ENCODE measurements at places on chromosomes 3 and 15.
A peak's percentile ranks its signal among the peaks of the same experiment; 100 is the strongest.

DNA sequence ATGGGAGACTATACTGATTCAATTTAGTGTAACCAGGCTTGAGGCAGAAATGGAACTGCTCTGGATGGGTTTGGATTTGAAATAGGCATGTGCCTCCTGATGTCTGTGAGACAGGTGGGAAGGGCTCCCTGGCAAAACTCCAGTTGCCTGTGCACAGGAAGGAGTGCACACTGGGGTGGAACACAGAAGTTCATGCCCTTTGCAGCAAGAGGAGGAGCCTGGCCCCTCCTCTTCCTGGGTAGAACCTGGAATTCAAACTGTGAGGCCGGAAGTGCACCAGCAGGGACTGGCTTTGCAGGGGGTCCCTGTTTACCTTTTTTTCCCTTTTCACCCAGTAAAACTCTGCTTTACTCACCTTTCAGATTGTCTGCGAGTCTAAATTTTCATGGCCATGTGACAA is 99.9 kb downstream of the GMPS start:
- no peak for DNase-seq

- DNase-seq, result no peak
Observed at GRCh38 chr3:48595526-48596121, 495 bp upstream of the COL7A1 start.

DNA sequence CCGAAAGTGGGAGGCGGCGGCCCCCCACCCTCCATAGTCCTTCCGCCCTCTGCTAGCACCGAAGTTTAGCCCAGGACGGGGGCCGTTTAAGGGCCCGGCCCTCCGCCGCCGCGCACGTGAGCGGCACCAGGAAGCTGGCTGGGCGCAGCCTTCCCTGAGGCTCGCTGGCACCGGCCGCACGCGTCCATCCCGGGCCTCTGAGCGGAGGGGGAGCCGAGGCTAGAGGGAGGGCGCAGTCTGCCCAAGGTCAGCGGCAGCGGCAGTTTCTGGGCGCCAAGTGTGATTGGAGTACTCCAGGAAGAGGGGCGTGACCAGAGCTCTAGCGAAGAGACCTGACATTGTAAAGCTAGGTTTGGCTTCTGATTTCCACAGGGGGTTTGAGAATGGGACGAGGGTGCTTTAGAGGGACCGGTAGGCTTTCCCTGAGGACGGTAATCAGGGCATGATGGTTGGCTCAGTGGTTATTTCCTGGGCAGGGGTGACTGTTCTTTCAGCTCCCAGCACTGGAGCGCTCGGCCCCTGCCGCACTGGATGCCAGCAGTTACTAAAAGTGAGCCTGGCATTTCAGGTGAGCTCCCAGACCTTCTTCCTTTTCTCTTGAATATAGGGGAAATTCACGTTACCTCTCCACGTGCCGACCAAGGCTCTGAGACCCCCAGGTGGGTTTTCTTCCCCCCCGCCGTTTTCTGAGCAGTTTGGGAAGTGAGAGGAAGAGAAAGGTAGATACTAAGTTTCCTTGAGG is 853 bp downstream of the TEX264 start:
- DNase-seq, result peak; percentile 78

GRCh38 chr15:69606921-69607500 is 154.4 kb downstream of the RPLP1 start:
- no peak for DNase-seq

DNA sequence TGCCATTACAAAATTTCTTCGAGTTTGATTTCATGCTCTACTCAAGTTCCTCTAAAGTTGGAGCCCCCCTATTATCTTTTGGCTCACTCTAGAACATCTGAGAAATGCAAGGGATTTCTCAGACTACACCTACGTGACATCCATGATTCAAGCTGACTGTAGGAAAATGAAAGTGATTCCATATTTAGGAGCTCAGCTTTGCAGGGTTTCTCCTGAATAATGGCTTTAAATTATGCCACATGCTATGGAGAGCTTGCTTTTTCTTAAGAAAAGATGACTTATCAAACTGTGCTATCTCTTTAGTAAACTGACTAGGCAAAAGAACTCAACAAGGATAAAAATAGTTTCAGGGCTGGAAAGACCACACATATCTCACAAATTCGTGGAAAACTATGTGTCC is 292.1 kb downstream of the LSAMP start:
- no peak for DNase-seq

- DNase-seq, result no peak
Observed at GRCh38 chr3:138835397-138835757, 649 bp upstream of the PIK3CB start.

DNA sequence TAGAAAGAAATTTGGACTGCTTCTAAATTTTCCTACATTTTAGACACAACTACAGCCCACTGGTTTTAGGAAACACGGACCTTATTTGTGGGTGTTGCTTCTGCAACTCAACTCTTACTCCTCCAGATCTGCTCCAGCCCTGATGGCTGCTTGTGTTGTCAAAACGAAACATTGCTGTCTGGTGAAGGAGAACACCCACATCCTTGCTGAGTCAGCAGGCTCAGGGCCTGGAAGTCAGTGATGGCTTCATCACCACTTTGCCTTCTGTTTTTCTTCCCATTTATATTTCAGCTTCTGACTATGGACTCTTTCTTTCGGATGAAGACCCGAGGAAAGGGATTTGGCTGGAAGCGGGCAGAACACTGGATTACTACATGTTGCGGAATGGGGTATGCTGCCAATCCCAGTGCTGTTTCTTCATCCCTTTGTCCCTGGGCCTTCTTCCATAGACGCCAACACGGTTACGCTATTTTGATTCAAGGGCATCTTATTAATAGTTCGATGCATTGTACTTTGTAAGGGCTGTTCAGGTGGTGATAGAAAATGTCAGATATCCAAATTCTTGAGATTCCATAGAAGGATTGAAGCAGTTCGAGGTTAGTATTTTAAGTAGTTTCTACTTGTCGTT is 392.6 kb upstream of the TPM1 start:
- DNase-seq, result peak; percentile 58

DNA sequence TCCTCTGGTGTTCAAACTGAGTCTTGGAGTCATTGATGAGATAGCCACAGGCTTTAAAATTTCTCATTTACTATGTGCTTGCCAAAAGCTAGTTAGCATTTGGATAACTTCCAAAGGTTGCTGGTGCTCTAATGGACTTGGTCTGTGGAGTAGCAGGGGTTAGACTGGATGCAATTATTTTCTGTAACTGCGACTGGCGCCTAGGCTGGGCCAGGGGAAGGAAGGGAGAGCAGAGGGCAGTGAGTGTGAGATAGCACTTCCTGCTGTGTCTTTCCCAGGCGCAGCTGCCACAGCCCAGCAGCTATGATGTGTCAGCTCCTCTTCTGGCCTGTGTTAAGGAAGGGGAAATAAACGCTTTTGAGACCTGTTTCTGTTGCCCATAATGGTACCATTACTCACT is 98.6 kb downstream of the MYRIP start:
- DNase-seq, result no peak

DNA sequence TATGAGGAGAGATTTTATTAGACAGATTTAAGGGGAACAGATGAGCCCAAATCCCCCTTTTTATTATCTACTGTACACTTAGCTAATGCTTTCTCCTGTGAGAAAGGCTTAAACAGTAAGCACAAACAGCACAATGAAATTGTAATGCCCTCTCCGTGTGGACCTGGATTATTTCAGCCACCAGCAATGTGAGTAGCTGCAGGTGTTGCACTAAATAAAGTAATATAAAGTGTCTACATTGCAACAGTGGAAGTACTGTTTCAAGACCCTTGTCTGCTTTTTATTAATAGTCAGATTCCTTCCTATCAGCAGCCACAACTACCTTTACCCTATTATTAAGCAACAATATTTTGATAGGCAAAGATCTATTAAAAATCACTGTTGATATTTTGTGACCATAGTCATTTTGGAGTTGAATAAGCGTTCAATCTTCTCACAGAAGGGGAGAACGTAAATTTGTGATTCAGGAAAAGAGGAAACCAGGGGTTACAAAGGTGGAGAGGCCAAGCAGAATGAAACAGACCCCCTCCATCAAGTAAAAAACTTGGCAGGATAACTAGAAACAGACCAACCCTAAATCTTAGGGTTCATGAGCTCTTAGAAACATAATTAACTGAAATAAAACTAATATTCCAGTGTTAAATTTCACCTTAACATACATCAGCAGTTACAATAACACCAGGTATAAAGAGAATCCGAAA is 422.6 kb downstream of the MECOM start:
- no peak for DNase-seq

DNA sequence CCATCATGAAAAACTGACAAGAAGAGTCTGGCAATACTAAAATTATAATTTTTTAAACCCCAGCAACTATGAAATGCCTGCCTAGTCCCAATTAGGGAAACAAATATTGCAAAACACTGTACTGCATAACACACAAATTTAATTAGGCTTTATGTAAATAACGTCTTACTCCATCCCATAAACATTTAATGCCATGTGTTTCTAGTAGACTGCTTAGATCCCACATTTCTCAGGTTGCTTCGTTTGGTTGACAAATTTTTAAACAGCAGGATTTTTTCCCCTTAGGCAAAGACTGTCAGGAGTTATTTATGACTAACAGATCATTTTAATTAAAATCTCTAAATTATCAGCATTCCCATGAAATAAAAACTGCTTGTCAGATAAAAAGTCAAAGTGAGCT is 29.9 kb downstream of the EIF2AK4 start:
- no peak for DNase-seq

- DNase-seq, result no peak
Observed at GRCh38 chr15:84575493-84575892, 25.3 kb upstream of the ZSCAN2 start.

DNA sequence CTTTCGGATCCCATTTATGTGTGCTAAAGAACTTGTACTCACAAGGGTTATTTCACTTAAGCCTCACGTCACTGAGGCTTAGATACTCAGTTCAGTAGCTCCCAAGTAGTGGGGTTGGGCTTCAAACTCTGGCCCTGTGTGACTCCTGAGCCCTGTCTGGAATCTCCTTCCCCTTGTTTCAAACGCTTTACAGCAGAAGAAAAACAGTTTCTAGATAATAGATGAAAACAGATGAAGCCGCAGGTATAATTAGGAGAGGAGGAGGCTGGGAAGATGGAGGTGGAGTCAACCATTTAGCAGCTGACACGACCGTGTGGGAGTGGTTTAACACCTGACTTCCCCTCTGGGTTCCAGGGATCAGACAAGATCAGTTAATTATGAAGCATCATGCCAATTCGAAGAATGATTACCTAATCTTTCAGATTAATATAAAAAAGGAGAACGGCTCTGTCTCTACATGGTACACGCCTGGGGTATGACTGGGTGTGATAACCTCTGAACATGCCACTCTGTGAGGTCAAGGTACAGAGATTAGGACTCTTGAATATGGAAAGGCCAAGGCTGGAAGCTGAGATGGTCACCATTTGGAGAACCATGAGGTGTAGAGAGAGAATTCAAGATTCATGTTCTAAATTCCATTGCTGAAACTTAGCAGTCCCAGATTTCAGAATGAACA is 31.1 kb downstream of the TPM1 start:
- no peak for DNase-seq

- no peak for DNase-seq
Observed at GRCh38 chr15:62164014-62164395, 1.1 kb downstream of the C2CD4B start.

DNA sequence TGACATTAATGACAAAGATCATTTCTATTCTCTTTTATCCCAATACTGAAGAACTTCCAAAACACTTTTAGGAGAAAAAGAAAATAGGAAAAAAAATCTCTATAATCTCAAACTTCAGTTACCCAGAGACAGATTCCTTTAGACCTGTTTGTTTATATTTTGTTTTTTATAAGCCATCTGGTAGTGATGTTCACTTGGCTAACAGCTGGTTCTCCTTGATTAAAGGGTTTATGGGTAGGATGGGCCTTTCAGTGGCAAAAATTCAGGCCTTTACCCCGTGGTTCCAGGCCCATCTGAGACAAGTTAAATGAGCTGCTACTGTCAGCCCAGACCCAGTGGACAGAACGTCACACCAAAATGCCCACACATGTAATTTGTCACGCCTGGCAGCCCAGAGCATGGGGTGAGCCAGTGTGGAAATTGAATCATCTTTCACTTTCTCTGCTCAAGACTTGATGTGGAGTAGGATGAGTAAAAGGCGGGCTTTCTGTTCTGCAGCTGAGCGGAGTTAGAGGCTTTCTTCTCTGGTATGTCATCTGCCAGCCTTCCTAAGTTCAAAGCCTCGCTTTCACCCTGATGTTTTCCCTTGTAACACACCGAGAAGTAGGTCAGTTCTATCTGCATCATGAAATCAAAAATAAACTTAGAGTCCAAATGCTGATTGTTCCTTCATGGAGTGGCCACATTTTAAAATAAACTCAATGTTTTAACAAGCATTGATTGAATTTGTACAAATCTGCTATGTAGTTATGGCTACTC is 62.5 kb upstream of the SKOR1 start:
- peak; percentile 71 for DNase-seq

GRCh38 chr15:101055411-101055810 is 136.3 kb downstream of the LRRK1 start:
- no peak for DNase-seq

DNA sequence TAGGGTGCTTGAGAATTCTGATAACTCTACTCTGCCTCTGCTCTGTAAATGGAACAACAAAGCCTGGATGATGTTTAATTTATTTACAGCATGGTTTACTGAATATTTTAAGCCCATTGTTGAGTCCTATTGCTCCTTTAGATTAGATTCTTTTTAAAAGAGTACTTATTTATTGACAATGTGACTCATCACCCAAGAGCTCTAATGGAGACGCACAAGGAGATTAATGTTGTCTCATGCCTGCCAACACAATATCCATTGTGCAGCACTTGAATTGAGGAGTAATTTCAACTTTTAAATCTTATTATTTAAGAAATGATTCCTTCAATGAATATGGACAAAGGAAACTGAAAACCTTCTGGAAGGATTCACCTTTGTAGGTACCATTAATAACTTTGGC is 691.4 kb downstream of the ZBBX start:
- no peak for DNase-seq

DNA sequence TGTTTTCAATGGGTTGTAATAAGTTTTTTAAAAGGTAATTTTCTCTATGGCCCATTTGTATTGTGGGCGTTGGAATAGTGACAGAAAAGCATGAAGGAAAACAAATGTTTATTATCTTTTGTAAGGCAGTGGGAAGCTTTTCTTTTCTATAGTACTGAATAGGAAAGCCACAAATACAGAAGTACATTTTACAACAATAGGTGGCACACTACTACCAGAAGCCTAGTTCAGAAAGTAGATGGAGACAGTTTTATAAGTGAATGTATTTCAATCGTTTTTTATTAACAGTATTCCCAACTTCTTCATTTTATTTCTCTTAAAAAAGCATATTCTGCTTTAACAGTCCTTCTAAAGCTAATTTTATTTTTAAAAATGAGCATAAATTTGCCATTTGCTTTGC is 296.7 kb downstream of the PTPRG start:
- no peak for DNase-seq

All from GM10248 (cell line).